Pons (tissue), 1 donor: ENCODE measurements at places on chromosomes 2 and 18.

GRCh38 chr2:118750959-118751565 is 96.4 kb downstream of the EN1 start:
- no peak for DNase-seq

DNA sequence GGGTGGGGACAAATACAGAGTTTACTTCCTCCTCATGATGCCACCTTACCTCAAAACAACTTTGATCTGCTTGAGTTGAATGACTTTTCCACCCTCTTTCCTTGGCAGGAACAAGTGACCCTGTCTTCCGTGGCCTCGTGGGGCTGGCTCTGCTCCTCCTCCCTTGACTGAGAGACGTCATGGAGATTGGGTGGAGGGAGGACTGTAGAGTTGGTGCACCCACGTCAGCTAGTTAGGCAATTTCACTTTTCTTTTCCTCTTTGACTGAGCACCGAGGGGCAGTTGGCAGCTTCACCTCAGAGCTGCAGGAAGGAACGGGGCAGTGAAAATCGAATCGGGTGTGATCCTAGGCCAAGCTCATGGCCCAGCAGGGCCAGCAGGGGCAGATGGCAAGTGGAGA is at the start of gene SP140:
Gene SP140 (plus strand): TSS at position 251 of the 400 bp plus-strand sequence. CDS start 109 bp downstream, at position 360.
- DNase-seq: peak; percentile 70

GRCh38 chr2:85278361-85278760 is 49.4 kb downstream of the TGOLN2 start:
- no peak for DNase-seq

DNA sequence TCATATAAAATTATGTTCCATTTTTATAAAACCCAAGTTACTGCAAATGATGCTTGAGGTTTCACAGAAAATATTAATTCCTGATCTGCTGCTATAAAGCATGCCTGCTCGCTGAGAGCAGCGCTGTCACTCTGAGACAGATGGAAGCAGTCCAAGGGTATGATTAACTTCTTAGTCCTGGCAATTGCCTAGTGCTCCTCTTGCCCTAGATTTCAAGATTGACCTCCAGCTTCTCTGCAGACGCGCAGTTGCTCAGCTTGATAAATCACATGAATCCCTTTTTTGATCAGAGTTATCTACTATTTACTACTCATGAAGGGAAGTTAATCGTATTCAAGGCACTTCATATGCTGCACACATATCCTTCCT is 154.6 kb upstream of the REV1 start:
- DNase-seq: no peak

GRCh38 chr2:186534406-186534805 is 48.3 kb downstream of the ZC3H15 start:
- DNase-seq: no peak

DNA sequence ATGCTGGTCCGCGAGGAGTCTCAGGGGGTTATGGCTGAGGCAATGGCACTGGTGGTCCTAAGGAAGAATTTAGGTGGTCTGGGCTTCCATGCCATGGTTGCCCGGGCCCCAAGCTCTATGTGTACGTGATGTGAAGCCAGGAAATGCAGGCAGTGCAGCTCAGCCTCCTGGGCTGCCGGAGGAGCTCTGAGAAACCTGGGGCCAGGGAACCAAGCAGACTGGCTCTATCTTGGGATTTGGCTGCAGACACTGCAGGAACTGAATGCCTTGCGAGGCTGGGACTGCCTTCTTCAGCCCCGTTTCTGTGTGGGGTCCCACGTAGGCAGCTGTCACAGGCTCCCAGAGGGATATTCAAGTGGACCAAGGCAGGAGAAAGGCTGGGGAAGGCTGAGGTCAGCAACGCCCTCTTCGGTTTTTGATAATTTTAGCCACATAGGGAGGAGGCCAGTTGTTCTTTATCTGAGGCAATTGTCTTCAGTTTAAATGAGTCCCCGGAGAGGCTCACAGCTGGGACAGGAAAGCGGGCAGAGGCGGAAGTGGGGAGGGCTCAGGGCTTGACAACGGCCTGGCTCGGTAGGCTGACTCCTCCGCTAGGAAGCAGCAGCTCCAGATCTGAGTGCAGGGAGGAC is 77.7 kb downstream of the RHOB start:
- DNase-seq: peak; percentile 69

DNA sequence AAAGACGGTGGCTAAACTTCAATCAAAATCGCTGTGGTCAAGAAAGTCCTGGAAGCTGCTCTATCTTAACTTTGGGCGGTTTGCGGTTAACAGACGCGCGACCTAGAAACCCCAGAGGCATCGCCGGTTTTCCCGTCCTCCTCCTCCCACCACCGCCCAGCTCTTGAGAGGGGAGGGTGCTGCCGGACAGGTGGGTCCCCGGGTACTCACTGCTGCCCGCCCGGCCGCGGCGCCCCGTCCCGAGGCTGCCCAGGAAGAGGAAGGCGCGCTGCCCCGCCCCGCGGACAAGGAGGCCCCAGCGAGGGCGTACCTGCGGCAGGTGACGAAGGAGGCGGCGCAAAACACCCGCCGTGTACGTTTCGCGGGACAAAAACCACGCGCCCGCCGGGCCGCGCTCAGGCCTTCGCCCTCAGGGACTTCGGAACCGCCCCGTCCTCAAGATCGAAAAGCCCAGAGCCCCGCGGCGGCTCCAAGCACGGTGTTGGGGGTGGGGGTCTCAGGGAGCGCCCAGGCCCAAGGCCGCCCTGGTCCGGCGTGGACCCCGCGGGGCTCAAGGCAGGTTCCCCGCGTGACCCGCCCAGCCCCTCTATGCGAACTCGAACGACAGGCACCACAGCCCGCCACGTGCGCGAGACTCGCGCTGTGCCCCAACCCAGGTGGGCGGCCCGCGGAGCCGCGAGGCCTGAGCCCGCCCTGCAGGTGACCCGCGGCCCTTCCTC is at the start of gene SH3YL1:
Gene SH3YL1 (minus strand): TSS at position 259 of the 719 bp plus-strand sequence. CDS start 48 bp downstream, at position 211.
- no peak for DNase-seq

GRCh38 chr2:152420363-152420762 is 85.4 kb downstream of the FMNL2 start:
- no peak for DNase-seq

DNA sequence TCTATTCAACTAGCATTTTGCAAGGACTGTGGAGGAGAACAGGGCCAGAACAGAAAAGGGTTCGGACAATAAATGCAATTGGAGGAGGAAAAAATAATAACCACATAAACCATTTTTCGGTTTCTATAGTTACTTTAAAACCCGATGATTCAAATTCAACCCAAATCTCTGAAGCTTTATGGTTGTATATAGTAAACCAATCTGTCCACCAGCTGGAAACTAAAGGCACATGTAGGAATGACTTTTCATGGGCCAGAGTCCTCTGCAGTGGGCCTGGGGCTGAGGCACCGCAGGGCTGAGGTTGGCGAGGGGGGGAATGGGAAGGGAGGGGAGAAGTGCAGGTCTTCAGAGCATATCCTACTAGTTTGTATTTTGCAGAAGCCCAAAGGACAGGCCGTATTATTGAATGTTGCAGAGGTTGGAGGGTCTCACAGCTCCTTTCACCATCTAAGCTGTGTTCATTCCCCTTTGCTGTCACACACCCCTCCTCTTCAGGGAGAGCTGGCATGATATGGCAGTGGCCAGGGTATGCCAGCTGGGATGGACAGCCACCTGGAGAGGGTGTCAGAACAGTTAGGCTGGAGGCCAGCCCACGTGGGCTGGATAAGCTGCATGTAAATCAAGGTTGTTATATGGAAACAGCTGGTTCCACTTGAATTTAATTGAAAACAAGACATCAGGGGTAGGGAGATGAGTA is 267.1 kb downstream of the PRKCE start:
- no peak for DNase-seq

GRCh38 chr2:96145848-96146152 is 560 bp upstream of the DUSP2 start:
- no peak for DNase-seq
